ENCODE measurements at places on chromosomes 6 and 20.

GRCh38 chr20:9626357-9626756, 112.0 kb downstream of the LAMP5 start:
- no peak for DNase-seq

DNA sequence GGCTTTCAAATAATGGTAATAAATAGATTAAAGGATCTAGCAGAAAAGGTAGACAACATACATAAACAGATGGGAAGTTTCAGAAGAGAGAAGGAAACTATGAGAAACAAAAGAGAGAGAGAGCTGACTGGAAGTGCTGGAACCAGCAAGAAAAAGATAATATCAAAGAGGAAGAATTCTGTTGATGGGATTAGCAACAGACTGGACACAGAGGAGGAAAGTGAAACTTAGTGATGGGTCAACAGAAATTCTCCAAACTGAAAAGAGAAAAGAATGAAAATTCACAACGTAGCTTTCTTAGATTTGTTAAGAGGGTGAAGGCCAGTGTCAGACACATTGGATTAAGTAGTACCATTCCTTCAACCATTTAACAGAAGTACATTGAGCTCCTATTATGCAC, 48.3 kb upstream of the SIRPA start:
- no peak for DNase-seq

DNA sequence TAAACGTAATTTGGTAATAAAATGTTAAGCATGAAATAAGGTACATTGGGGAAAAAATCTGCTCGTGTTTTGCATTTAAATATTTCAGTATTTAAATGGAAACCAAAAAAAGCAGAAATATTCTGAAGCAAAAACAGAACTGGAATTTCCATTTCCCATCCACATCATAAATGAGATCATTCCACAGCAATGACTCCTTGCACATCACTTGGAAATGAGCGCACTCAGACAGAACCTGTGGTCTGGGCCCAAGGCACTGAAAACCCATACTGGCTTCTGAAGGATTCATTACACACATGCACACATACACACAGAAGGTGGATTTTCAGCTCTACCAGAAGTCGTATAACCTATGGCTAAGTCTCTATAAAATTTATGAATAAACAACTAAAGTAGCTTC, 174.8 kb downstream of the IBTK start:
- DNase-seq = no peak

- no peak for DNase-seq
Observed at GRCh38 chr6:16141514-16141913, 12.6 kb downstream of the MYLIP start.

DNA sequence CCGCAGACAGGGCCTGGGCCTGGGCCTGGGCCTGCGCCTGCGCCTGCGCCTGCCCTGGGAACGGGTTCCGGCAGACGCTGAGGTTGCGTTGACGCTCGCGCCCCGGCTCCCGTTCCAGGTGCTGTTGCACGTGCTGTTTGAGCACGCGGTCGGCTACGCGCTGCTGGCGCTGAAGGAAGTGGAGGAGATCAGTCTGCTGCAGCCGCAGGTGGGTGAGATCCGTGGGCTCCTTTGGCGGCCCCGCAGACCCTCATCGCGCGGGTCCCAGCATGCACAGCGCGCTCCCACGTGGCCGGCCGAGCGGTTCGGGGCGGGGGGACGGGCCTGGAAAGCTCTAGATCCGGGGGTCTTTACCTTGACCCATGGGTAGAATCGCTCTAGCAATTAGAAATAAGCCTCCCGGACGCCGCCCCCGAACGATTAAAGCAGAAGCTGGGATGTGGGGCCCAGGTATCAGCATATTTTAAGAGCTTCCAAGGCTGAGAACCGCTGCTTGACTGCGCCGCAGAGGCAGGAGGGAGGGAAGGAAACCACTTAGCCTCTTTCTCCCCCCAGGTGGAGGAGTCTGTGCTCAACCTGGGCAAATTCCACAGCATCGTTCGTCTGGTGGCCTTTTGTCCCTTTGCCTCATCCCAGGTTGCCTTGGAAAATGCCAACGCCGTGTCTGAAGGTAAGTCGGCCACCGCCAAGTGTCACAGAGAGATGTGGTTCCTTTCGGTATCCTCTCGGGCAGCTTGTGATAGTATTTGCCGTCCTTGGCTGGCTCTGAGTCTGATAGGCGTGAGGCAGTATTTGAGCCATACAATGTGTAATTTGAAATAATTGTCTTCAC, 508 bp downstream of the NOP56 start:
- DNase-seq = no peak

GRCh38 chr20:9829835-9830234, 9.0 kb downstream of the PAK5 start:
- DNase-seq = no peak

- DNase-seq = no peak
Observed at GRCh38 chr6:89492025-89492640, 59.2 kb downstream of the ANKRD6 start.

DNA sequence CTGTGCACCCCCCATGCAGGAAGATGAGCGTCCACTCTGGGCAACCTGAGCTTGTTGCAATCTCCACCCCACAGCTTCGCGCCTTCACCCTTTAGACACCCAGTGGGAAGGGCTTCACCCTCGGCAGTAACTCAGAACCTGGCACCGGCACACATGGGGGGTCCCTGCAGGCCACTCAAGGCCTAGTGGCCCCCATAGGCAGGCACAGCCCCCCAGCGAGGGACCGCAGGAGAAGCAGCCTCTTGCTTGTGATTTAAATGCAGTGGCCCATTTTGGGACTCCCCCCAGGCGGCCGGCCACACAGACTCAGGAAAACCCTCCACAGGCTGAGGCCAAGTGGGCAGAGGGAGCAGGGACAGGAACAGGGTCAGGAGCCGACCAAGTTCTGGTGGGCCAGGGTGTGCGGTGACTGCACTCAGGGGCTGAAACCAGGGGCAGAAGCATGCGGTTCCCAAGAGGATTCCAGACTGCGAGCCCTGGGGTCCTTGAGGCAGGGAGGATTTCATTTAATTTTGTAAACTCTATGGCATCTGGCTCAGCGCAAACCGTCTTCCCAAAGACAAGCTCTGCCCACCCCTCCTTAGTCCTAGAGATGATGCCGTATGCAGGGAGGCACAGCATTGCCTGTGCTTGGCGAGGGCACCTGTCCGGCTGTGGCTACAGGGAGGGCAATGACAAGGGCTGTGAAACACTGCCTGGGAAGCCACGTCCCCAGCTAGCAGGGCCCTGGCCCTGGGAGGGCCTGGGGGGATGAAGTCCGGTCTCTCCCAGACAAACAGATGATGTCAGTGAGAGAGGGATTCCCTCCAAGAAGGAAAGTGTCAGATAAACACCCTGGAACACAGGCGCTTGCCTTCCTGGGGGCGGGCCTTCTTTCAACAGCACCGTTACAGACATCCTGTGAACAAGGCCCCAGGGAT, 52.9 kb upstream of the GPR31 start:
- peak; percentile 81 for DNase-seq

DNA sequence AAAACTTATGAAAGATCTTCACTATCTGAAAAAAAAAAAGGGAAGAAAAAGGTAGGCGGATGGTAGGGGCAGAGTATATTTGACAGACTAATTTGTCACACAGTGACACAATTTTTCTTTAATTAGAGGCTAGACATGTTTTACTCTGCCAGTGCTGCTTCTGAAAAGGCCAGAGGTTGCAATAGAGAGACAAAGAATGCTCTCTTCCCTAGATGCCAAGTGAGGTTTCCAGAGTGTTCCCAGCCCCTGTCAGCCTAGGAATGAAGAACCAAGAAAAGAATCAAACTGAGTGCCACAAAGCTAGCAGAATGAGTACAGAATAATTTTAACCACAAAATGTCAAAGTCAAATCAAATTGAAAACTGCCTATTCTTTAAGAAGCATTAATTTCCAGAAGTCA, 13.0 kb downstream of the PNISR start:
- DNase-seq = no peak

- DNase-seq = no peak
Observed at GRCh38 chr6:109087661-109088264, 6.9 kb downstream of the SESN1 start.

GRCh38 chr6:154230393-154230792, 126.2 kb downstream of the IPCEF1 start:
- DNase-seq = no peak

GRCh38 chr6:36333171-36333895, 3.4 kb downstream of the BNIP5 start:
- no peak for DNase-seq

GRCh38 chr6:30778001-30778635, 33.8 kb upstream of the IER3 start:
- peak; percentile 51 for DNase-seq

GRCh38 chr6:37699138-37699766, 1.6 kb upstream of the MDGA1 start:
- DNase-seq = no peak

DNA sequence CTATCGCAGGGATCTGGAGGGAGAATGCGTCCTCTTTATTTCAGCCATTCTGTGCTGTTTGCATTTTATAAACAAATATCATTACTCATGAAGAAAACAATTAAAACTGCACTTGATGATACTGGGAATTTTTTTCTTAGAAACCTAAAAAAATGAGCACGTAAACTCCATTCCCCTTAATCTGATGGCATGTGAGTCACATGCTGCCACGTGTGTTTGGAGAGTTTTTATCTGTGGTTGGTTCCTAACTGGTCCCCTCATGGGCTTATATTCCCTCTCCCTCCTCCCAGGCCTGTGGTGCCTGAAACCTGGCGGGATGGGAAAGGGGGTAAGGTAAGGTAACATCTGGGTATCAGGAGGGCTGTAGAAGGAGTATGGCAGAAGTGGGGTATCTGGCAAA, 6.5 kb downstream of the PACSIN1 start:
- no peak for DNase-seq

GRCh38 chr20:18909254-18909653, 95.7 kb downstream of the SCP2D1 start:
- DNase-seq = no peak

Measured in LNCaP clone FGC (cell line).